Prostate gland (tissue), 2 donors: ENCODE measurements at places on chromosomes 11 and 22.
A peak's percentile ranks its signal among the peaks of the same experiment; 100 is the strongest.

DNA sequence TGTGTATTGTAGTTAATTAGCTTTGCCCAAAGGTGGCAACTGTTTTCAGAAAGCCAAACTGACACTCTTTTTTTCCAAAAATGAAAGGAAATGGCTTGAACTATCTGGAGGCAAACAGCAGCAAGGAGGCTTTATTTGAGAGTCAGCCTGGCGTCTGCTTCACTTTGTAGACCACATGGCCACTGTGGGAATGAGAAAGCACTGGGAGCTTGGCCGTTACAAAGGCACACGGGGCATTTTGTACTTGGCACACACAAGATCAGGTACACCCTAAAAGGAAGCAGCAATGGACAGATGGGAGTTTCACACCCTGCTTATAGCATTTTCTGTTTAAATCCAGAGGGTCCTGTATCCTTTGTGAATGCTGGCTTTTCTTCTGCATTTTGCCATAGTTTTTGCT is 126.3 kb downstream of the MPPED2 start:
- no peak for DNase-seq

DNA sequence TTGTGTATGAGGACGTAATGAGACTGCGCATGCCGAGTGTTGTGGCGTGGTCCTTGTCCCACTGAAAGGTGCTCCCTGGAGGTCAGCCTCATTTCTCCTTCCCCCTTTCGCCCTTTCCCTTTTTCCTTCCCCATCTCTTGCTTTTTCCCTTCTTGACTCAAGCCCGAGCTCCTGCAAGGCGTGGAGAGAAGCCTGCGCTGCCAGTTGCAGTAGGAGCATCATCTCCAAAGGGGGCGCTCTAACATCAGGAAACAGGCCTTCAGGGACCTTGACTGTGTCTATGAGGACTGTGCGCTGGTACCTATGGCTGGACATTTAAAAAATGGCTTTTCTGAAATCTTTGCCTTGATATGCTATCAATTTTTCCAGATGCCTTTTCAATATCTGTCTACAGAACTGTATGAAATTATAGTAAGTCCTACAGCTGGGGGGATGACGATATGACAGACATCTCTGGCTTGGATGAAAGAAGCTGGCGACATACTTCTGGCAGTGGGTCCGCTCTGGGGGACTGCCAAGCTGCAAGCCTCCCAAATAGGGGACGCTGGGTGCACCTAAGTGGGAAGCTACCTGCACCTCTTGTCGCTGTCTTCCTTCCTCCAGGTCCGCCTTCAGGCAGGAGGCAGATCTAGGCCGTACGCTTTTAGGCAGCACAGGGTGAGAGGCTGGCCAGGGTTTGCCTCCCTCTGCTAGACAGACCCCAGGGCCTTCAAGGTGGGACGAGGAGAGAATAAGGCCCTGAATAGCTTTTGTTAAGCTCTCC is 96.5 kb downstream of the NXPE2 start:
- peak; percentile 20 for DNase-seq

- no peak for DNase-seq
Measured at GRCh38 chr22:25853078-25853477, 111.1 kb downstream of the MYO18B start.

- no peak for DNase-seq
Measured at GRCh38 chr11:120630122-120630521, 118.6 kb downstream of the GRIK4 start.

DNA sequence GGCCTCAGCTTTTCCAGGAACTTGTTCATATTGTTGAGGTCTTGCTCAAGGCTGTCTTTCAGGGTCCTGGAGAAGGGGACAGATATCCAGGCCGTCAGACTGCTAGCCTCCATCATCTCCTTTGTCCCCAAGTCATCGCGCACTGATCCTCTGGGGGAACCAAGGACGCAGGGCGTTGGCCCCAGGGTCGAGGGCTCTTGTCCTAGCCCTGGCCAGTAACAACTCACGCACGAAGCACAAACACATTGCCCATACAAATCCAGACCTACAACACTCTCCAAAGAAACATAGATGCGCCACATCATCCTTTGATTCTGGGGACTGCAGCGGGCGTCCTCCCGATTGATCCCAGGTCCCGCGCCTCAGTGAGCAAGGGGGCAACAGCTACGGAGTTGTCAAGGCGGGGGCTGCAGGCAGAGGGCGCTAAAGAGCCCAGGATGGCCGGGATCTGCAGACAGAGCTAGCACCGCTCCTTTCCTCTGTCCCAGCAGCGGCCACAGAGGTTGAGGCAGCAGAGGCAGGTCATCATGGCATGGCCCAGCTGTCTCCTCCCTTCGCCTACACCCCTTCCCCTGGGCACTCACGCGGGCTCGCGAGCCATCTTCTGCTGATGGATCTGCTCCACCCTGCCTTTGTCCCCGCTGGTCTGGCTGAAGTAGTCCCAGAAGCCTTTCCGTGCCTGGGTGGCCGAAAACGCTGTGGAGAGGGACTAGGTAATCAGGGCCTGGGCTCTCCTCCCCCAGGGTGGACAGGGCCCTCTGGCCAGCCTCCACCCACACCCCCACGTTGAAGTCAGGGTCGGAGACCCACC is 472 bp downstream of the APOA5 start:
- DNase-seq: peak; percentile 58

- DNase-seq: no peak
Measured at GRCh38 chr11:6771926-6772893, at the start of gene OR2AG2. OR2AG2 (minus strand) TSS chr11:6771976; CDS start chr11:6768957, 3,019 bp downstream.

DNA sequence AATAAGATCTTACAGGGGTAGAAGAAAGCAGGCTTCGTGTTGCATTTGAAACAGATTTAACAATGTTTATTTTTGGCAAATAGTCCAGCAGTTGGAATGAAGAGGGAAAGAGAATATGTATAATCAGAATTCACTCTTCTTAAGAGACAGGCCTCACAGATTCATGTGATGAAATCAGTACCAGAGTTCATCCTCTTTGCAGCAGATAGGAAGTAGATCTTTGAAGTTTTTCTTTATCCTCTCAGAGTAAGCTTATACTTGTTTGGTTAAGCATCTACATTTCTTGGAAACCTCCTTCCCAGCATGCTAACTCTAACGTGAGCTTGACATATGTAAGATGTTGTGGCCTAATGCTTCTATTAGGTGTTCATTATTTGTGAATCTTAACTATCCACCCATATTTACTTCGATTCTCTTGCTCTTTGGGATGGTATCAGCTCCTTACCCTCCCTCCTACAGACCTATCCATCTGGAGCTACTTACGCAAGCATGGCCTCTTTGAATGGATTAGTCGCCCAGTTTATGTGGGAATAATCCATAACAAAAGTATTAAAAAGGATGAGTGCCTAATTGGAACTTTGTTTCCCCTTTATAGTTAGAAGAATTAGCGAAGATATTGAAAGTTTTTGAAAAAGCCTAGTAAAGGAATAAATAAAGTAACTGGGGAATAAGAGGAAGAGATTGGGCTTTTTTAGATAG is 80.1 kb downstream of the PRMT3 start:
- DNase-seq: no peak

- no peak for DNase-seq
Measured at GRCh38 chr22:24587251-24587650, 5.6 kb downstream of the LRRC75B start.

DNA sequence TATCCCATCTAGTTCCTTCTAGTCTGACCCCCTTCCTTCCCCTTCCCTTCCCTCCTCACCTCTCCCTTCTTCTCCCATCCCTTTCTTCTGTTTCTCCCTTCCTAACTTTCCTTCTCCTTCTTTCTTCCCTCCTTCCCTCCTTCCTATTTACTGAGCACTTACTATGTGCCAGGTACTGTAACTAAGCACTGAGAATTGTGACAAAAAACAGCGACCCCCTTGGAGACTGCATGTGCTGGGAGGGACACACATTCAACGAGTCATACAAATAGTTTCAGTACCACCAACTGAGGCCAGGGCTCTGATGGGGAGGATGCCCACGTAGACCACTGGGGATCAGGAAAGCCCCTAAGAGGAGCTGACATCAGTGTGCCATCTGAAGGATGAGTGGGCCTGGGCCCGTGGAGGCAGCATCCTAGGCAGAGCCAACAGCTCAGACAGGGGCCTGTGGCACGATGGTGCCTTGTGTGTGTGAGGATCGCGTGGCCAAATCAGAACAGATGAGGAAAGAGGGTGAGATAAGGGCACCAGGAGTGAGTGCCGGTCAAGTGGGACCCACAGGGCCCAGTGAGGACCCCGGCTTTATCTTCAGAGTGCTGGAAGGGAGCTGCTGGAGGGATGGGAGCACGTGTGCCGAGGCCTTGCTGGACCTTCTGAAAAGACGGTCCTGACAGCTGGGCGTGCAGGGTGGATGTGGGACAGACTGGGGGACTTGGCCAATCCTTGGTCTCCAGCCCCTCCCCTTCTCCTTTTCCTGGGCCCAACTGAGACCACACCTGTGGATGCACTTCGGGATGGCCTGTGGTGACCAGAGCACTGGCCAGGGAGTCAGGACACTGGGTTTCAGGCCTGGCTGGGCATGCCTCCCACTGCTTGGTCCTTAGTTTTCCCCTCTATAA is 38.4 kb upstream of the CRYBB3 start:
- DNase-seq: no peak

DNA sequence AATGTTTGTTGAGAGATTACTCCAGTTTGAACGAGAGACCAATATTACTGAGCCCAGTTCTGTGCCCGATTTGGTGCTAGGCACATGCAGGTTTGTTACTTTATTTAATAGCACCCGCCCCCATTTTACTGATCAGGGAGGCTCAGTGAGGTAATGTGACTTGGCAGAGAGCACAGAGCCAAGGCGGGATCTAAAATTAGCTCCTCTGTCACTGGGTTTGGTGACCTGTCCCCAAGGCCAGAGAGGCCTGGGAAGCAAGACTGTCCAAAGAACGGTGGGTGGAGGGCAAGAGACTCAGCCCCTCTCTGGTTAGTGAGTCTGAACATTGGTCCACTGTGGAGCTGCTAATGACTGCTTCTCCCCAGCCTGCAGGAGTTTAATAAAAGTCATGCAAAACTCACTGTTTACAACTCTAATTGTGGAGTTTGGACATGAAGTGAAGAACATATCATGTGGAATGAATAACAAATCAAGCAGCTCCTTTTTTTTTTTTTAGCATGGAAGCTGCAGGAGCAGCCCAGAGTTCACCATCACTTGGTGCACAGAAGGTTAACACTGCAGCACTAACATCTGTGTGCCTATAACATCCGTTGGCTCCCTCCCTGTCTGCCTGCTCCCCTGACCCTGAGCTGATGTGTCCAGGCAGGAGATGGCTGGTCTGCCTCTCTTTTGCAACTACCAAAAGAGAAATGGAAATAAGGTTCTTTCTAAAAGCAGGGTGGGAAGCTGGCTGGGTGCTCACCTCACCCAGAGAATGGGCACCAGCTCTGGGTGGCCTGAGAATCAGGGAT is 39.0 kb downstream of the CSNK2A3 start:
- no peak for DNase-seq

DNA sequence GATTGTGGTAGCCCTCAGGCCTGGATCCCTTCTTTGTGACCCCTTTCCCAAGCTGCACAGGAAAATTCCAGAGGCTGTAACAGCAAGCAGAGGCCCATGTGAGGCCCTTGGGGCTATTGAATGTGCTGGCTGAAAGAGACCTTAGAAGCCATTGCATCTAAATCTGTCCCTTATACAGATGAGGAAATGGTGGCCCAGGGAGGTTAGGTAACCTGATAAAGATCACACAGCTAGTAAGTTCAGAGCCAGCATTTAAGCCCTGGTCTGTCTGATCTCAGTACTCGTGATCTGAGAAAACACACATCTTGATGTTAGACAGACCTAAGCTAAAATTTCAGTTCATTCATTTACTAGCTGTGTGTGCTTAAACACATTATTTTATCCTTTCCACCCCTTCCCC is 115.9 kb upstream of the TBCEL start:
- DNase-seq: no peak

DNA sequence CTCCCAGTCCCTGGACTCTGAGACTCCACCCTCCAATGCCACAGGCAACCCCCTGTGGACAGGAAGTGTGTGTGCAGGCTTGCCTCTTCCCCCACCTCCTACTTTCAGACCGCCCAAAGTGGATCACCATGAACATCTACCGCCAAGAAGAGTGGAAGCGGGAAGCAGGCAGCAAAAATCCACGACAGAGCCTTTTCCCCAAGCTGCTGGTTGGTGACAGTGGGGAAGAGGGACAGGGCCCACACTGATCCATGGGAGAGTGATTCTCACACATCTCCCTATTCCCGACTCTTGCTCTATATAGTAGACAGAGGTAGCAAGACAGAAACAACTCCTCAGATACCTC is 53.4 kb upstream of the SPATA19 start:
- DNase-seq: no peak

DNA sequence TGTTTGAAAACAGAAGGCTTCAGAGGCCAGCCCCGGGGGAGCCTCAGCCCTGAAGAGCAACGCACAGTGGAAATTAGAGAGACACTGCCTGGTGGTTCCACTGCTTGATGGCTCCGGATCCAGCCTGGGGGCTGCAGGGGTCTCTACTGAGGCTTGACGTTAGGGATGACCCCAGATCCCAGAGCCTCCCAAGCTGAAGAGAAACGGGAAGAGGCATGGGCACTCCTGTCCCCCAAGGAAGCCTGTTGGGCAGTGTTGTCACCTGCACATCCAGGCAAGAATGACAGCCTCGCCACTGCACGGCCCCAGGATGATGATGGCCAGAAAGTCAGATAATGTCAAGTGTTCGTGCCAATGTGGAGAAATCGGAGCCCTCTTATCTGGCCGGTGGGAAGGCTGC is 56.8 kb upstream of the FGF3 start:
- no peak for DNase-seq
